ENCODE measurements at places on chromosomes 6 and 20. TPM values are rescaled to one million over a fixed set of nuclear protein-coding genes. Genes with fewer than 3 reads are reported as not detected.

SLC44A4 gene
- polyA plus RNA-seq, result 34.7 TPM

LZTS3 gene
- 12.8 TPM for polyA plus RNA-seq

ARMC2 gene
- 8.4 TPM for polyA plus RNA-seq

CENPW gene
- 31.5 TPM for polyA plus RNA-seq

PEX3 gene
- polyA plus RNA-seq, result 41.4 TPM

DNA sequence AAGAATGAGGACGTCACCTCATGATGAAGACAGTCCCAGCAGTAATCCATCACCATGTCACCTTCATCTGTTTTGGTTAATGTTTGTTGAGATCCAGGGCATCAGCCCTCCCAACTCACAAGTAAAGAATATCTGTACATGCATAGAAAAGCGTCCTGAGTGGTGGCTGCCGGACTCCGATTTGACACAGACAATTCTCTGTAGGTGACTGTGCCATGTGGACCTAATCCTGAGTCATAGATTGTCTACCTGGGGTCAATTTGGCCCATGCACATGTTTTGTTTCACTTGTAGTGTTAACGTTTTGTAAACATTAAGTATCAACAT lies 168.4 kb upstream of the UST start:
- DNase-seq, result no peak

DNA sequence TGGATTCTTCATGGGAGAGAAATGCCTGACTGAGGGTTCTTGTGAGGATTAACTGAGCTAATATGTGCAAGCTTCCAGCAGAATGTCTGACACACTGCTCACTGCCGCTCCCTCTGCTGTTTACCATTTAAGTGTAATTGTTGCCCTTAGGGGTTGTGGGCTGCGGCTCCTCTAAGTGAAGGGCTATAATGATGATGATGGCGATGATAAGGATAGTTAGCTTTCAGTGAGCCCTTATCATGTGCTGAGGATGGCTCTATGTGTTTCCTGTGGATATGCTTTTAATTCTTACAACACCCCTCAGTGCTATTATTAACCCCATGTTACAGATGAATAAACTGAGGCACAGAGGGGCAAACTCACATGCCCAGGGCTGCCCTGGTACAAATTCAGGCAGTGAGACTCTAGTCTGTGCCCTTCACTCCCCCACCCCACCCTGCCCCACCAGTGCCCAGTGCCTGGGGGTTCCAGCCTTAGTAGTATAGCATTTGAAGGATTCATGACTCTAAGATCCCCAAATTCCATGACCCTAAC lies 33.4 kb downstream of the TGM2 start:
- no peak for DNase-seq

DNA sequence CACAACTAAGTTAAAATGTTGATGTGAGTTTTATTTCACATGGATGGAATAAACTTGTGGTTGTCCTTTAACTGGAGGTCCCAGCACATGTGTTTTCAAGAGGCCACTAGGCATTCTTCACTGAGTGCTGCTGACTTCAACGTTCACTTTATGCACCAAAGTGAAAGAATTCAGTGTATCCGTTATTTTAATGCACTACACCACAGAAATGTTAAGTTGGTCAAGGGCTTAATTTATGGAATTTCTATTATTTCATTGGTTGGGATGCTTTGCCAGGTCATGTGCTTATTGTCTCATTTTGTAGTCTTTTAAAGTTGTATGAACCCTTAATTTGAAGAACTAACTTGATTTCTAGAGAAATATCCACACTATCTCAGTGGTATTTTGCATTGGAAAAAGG lies 106.4 kb downstream of the PPP1R14C start:
- DNase-seq, result no peak

- DNase-seq, result peak; percentile 10
Observed at GRCh38 chr6:127146932-127147331, 28.5 kb downstream of the RSPO3 start.

- no peak for DNase-seq
Observed at GRCh38 chr6:141203902-141204575, 928.7 kb upstream of the GJE1 start.

DNA sequence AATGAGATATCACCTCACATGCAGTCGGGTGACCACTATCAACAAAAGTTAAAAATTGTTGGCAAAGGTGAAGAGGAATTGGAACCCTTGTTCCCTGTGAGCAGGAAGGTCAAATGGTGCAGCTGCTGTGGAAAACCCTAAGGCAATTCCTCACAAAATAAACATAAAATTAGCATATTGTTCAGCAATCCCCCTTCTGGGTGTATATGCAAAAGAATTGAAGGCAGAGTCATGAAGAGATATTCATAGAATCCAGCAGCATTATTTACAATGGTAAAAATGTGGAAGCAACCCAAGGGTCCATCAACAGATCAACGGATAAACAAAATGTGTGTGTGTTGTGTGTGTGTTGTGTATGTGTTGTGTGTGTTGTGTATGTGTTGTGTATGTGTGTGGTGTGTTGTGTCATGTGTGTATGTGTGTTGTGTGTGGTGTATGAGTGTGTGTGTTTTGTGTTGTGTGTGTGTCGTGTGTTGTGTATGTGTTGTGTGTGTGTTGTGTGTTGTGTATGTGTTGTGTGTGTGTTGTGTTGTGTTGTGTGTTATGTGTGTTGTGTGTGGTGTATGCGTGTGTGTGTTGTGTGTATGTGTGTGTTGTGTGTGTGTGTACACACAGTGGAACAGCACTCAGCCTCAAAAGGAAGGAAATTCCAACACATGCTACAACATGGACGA lies 245.1 kb downstream of the ERMARD start:
- no peak for DNase-seq

GRCh38 chr20:41135187-41135887 lies 2.0 kb upstream of the PLCG1 start:
- DNase-seq, result no peak

GRCh38 chr20:32638848-32639247 lies 34.9 kb downstream of the C20orf203 start:
- DNase-seq, result no peak

DNA sequence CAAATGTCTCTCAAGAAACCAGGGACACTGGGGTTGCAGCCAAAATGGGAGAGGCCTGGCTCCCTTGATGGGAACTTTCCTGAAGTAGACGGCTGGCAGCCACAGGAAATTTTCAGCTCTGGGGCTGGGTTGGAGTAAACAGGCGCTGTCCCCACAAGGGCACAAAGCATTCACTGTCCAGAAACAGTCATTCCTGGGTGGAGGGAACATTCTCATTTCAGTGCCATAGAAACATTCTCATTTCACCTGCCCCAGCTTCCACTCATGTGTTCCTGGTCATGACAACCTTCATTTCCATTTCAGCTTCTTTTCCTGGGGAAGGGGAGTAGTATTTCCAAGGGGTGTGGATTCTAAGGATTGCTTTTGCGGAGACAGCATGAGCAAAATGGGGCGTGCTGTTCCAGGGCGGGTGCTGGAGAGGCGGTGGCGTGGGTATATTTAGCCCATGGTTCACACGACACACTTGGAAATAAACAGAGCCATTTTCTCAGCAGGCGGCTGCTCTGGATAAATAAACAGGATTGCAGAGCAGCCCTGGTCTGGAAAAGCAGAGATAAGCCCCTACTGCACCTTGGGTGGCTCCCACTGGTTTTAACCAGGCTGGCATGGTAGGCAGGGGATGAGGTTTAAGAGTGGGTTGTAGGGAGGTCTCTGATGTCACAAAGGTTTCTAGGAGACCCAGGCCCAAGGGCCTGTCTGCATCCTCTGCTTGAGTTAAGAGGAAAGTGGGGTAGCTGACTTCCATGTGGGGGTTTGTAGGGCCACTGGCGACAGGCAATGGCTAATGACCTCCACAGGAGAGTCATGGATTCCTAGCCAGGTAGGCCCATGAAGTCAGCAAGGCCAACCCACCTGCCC lies 32.9 kb downstream of the COX4I2 start:
- DNase-seq, result no peak

DNA sequence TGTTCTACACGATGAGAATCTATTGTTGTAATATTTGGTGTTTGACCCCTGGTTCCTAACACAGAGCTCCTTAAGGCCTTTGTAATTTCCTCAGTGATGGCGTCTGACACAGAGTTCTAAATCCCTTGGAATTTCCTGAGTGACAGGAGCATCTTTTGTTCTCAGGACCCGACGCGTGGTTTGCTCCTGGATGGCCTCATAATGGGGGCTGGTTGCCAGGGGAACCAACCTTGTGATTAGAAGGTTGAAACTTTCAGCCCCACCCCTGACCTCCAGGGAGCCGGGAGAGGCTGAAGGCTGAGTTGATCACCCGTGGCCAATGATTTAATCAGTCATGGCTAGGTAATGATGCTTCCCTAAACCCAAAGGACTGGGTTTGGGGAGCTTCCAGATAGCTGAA lies 20.5 kb upstream of the ZNF133 start:
- no peak for DNase-seq

DNA sequence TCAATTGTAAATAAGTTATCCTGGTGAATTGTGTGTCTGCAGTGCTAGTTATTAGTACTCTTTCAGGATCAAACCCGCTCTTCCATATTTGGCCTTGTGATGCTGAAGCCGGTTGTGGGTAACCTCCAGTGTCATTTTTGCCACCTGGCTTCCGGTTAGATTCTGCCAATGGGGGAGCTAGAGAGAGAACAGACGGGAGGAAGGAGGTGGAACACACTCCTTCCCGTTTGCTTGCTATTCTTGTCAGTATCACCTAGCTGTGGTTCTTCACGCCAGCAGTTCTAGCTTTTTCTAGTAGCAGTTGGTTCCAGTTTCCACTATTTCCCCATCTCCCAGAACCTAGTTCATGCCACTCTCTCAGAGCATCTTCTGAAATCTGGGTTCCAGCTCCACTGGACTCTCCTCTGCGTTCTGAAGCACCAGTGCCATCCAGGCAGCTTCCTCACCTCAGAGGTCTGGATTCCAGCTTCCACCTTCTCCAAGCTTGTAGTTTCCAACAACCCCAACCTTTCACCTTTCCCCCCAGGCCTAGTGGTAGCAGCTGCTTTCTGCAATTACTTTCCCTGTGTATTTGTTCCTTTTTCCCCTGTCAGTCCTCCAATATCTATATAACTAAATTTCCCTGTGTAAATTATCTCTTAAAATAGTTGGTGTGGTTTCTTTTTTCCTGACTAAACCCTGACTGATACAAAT lies 46.9 kb upstream of the LOC128125822 start:
- no peak for DNase-seq

DNA sequence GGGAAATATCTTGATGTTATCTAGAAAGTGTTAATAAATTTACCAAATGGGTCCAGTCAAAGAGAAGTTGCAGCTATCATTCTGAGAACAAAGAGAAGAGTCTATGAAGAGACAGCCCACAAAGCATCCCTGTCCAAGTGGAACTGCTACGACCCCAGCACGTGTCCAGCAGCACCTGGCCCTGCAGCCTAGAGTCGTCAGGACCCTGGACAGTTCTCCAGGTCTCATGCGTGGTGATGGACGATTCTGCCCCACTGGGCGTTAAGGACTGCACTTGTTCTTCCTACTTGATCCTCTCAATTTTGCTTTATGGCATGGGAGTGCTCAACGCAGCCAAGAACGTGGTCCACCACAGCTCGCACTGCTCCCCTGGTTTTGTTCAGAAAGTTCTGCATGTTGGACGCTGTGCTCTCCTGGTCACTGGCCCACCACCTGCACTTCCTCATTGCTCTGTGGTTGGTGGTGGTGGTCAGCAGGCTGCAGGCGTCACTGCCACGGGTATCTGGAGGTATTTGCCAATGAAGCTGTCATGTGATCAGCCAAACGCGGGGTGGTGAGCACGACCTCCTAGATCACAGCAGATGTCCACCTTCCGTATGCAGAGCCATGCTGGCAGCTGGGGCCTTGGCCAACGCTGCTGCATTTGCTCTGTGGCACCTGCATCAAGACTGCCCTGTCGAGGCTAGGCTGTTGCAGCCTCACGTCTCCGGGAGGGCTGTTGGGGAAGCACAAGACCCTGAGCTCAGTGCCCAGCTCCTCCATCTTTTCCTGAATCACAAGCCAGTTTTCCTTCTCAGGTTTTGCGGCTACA lies 356.4 kb downstream of the CDH4 start:
- DNase-seq, result no peak

DNA sequence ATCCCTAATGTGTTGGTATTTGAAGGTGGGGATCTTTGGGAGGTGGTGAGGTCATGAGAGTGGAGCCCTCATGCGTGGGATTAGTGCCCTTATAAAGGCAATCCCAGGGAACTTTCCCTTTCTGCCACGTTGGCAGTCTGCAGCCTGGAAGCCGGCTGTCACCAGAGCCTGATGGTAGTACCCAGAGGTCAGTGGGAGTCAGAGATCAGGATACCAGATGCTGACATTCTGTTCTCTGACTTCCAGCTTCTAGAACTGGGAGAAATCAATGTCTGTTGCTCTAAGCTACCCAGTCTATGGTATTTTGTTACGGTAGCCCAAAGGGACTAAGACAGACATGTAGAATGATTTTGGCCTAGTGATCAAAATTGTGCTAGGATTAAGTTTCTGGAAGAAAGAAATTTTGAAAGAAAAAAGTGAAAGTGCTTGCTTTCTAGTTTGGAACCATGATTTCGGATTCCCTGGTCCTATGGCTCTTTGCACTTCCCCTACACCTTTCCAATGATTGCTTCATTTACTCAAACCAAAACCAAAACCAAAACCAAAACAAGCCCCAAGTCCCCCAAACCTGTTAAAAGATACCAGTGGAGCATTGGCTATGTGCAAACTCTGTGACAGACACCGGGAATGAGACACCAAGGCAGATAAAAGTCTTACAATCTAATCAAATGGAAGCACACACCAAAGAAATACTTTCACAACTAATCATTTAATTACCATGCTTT lies 173.7 kb upstream of the ZNF217 start:
- no peak for DNase-seq

PPP1R16B gene
- polyA plus RNA-seq, result 8.8 TPM

DNA sequence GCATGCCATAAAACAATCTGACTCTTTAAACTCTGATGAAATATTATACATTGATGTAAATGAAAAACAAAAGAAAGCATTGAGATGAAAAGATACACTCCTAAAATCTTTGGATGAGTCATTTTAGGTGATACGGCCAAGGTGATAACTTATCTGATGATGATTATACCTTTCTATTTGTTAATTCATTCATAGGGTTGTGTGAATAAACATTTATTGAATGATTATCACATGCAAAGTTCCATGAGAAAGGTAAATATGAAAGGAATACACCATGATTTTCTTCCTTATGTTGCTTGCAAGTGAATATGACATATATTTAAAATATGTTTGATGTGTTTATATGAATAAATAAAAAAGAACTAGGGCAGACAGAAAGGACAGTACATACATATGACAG lies 15.4 kb upstream of the HIVEP1 start:
- no peak for DNase-seq

CD83 gene
- polyA plus RNA-seq, result 13.3 TPM

HTR1E gene
- polyA plus RNA-seq, result 1.0 TPM

FAM184A gene
- 11.5 TPM for polyA plus RNA-seq

ISM1 gene
- 4.4 TPM for polyA plus RNA-seq

GRCh38 chr6:82437701-82438100 lies 74.1 kb downstream of the TPBG start:
- no peak for DNase-seq

GRCh38 chr6:20463396-20463795 lies 61.7 kb downstream of the E2F3 start:
- no peak for DNase-seq

DNA sequence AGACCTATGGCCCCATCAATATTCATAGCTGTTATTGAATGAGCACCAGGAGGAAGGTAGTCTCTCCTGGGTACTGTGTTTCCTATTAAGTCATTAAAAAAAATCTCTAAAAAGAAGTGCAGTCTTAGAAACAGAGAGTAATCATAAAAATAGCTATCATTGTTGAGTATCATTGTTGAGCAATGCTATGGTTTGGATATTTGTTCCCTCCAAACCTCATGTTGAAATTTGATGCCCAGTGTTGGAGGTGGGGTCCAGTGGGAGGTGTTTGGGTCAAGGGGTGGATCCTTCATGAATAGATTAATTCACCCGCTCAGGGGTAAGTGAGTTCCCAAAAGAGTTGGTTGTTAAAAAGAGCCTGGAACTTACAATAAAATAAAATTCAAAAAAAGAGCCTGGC lies 88.1 kb upstream of the IYD start:
- DNase-seq, result no peak

GRCh38 chr6:148851683-148852556 lies 105.1 kb downstream of the UST start:
- DNase-seq, result no peak

Measured in right renal cortex interstitium (tissue), 3 donors.